ENCODE measurements at places on chromosomes 13 and 19.

DNA sequence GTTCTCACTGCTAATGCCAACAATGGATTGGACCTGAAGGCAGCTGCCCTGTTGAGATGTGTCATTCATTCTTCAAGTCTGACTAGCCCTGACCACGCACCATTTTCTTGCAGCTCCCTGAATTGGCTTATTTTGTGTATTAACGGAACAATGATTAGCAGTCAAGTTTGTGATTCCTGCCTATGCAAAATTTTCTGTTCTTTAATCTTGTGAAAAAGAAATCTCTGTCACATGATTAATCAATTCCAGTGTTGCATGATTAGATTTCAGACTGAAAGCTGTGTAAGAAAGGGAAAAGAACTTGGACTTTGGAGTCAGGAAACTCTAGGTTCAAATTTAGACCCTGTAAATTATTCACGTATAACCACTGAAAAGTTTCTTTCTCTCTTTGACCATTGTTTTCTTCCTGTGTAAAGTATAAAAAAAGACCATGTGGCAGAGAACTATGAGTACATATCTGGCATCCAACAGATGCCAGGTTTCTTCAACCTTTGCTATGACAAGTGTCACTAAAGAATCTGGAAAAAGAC is 64.5 kb upstream of the SLC10A2 start:
- DNase-seq = no peak

- DNase-seq = peak; percentile 51
Measured at GRCh38 chr19:13840305-13841085, 36.4 kb upstream of the NANOS3 start.

DNA sequence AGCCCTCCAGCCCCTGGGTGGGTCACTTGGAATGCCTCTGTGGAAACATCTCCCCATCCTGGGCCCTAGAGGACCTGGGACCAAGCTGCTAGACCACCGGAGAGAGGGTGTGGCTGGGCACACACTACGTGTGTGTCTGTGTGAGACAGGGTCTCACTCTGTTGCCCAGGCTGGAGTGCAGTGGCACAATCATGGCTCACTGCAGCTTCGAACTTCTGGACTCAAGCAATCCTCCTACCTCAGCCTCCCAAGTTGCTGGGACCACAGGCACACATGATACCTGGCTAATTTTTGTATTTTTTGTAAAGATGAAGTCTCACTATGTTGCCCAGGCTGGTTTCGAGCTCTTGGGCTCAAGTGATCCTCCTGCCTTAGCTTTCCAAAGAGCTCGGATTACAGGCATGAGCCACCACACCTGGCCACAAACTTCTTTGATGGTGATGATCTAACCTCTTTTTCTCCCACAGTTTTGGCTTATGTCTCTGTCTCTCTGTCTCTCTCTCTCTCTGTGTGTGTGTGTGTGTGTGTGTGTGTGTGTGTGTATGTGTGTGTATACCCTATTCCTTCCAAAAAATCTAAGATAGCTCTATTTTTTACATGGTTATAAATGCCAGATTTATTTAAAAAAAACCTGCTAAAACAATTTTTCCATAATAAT is 32.1 kb upstream of the SLC7A9 start:
- DNase-seq = no peak

DNA sequence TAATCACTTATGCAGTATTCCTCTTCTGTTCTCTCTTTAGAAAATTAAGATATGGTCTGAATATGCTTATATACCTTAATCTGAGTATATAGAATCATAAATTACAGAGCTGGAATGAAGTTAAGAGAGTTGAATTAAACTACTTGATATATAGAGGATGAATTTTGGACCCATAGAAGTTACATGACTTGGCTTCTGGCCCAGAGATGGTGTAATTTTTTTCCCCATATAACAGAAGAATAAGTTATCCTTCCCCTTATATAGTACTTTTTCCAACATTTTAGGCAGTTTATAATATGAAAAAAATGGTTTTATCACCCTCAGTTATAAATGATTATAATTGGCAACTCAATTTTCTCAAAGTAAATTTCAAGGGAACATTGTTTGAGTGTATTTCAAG is 616.3 kb downstream of the TBC1D4 start:
- no peak for DNase-seq

DNA sequence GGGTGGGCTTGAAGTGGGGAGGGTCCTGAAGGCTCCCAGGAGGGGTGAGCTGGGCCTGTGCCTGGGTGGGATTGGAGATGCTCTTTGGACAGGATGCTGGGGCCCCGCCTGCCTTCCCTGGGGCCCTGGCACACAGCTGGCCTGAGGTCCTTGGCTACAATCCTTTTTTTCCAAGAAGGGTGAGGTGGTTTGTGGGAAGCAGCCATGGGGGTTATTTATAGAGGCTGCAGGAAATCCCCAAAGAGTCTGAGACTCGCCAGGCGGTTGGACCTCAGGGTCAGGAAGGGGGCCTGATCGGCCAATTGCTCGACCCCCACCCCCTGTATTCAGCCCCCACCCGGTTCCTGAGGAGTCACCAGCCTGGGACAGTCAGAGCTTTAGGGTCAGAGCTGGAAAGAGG is 10.0 kb downstream of the GTPBP3 start:
- DNase-seq = no peak

GRCh38 chr13:34230271-34230670 is 412.3 kb downstream of the RFC3 start:
- DNase-seq = no peak

GRCh38 chr13:51922771-51923480 is 61.2 kb downstream of the CCDC70 start:
- DNase-seq = no peak

DNA sequence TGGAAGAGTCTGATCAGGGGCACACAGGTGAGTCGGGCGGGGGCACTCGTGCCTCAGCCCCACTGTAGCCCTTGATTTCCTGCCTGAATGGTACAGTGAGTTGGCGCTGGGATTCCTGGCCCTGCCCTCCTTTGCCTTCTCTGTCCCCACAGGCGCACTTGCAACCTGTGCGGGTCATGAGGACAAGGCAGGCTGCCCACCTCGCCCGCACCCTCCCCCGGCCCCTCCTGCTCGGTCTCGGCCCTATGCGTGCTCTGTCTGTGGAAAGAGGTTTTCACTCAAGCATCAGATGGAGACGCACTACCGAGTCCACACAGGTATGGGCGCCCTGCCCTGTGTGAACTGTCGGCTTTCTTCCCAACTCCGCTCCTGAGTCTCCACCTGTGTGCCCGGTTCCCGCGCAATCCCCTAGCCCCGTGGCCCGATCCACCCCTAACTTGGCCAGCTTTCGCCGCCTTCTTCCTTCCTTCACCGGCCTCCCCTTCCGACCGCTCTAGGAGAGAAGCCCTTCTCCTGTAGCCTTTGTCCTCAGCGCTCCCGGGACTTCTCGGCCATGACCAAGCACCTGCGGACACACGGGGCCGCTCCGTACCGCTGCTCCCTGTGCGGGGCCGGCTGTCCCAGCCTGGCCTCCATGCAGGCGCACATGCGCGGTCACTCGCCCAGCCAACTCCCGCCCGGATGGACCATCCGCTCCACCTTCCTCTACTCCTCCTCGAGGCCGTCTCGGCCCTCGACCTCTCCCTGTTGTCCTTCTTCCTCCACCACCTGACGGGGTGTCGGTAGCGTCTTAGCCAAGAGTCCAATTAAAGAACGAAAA is 1.6 kb upstream of the KMT2B start:
- DNase-seq = no peak

DNA sequence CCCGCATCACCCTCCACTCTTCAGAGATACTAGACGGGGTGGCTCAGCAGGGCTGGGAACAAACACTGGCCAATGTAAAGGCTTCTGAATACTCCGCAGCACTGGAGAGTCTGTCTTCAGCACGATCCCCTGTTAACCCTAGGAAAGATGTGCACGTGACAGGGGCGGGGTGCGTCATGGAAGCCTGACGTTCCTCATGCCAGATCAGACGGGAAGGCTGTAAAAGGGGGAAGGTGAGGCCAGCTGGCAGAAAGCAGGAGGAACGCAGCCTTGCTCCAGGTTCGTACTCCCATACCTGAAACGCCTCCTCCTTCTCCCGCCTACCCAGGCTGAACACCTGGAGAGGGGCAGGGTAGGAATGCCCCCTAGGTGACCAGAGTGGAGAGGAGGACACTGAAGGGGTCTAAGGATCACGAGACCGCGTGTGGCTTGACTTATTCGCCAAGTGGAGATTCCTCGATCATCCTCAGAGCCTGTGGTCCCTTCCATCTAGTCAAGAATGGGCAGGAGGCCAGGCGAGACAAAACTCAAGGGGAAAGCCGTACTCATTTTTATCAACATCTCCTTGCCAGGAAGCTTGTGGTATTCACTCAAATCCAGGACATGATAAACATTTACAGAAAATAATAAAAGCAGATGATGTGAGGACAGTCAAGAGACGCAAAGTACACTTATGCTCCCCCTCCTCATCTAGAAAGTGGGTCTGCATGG is 18.2 kb upstream of the FFAR2 start:
- DNase-seq = no peak

- DNase-seq = no peak
Measured at GRCh38 chr19:36081385-36081784, 26.7 kb downstream of the WDR62 start.

- no peak for DNase-seq
Measured at GRCh38 chr19:38223119-38223523, 901 bp downstream of the DPF1 start.

GRCh38 chr19:47446534-47447469 is 24.9 kb downstream of the SLC8A2 start:
- DNase-seq = peak; percentile 48

- DNase-seq = no peak
Measured at GRCh38 chr13:108781312-108781711, 151.9 kb downstream of the MYO16 start.

- DNase-seq = no peak
Measured at GRCh38 chr13:21901811-21902708, 231.2 kb downstream of the FGF9 start.

DNA sequence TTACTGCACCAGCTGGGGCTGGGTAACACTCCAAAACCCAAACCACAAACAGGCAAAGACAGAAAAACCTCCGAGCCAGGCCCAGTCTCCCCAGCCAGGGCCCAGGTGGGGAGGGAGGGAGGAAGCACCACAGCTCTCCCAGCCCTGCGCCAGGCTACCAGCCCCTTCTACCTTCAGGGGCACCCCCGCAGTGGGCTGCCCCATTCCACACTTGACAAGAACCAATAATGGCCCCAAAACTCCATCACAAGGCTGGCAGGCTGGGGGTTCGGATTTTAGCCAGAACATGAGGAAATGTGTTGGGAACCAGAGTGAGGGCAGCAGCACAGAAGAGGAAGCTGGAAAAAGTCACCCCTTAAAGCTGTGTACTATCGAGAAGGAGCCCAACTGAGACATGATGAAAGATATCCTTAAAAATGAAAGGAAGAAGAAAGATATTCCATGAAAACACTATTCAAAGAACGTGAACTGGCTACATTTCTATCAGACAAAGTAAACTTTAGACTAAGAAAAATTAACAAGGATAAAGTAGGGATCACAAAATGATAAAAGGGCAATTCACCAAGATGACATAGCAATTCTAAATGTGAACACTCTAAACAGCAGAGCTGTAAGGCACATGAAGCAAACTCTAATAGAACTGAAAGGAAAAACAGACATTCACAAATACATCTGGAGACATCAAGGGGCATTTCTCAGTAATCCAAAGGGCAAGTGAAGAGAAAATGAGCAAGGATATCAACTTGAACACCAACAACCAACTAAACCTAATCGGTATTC is 12.9 kb downstream of the TUBGCP3 start:
- no peak for DNase-seq

DNA sequence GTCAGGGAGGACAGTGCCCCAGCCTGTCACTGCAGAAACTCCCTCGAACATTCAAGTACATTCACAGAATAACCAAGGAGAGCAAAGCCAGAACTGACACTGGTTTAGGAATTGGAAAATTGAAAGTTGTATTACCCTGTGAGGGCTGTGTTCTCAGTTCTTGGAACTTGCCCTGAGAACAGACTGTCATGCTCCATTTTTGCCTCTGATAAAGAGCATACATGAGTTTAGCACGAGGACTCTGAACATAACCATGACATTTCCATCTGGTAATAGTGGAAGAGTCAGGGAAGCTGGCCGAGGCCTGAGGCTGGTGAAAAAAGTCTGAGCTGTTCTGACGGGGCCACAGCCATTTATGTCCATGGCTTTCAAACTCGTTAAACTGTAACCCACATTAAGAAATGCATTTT is 15.2 kb upstream of the SLC25A30 start:
- no peak for DNase-seq

DNA sequence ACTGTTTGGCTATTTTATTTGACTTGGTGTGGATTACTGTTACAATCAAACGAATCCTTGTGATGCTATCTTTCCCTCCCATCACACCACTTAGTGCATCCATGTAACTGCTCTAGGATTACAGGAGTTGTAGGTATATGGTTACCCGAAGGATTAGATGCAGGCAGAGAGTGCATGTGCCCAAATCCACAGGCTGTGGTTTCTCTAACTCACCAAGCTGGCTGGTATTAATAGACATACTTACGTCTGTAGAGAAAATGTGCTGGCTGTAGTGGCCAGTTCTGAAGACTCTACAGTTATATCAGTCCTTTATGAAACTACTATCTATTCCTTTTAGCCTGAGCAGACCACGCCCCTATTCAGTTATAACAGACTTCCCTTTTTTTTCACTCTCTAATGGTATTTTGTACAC is 1.1 kb upstream of the HMGB1 start:
- DNase-seq = no peak

DNA sequence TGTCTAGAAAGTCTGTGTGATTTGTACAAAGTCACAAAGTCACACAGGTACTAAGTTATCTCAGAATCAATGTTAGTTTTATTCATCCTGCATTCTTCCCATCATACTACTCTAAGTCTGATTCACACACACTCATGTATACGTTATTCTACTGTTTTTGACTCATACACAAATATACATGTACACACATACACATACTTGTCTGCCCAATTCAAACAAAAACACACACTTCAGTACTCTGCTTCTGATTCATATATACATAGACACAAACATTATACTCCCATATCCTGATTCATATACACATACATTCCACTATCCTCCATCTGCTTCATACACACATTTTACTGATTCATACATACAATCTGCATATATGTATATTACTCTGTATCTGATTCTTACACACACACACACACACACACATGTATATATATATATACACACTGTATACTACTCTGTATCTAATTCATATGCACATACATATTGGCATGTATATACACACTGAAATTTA is 69.3 kb downstream of the KLF12 start:
- DNase-seq = no peak

DNA sequence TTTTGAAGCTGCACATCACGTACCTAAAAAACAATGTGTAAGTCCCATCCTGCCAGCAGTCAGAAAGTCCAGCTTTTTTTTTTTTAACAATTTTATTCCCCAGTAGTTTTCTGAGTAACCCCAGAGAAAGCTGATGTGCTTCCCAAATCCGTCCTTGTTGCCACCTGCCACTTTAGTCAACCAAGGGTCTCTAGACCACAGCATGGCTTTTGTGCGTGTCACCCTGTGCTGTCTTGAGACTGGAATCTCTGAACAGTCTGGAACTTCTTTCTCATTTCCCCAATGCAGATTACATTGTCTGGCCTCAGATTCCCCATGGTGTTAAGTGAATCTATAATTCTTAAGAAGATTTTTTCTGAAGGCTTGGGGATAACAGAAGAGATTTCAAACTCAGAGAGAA is 289.2 kb upstream of the KLF12 start:
- no peak for DNase-seq

- peak; percentile 93 for DNase-seq
Measured at GRCh38 chr19:14381689-14382474, 638 bp downstream of the ADGRE5 start.

GRCh38 chr13:32878163-32878562 is 138.1 kb upstream of the KL start:
- DNase-seq = no peak
